Stimulated activated CD4-positive, alpha-beta T cell treated with anti-CD3 and anti-CD28 coated beads, Interleukin-1b, Interleukin-23, amount 100 ng/mL, for 1 hour (primary cell): ENCODE measurements at places on chromosomes 2 and 18.

- no peak for DNase-seq
Observed at GRCh38 chr2:101109451-101110118, 41.6 kb downstream of the TBC1D8 start.

- DNase-seq: no peak
Observed at GRCh38 chr18:33557706-33558105, 20.3 kb upstream of the ASXL3 start.

GRCh38 chr2:181046833-181047232 is 66.4 kb downstream of the UBE2E3 start:
- DNase-seq: no peak

DNA sequence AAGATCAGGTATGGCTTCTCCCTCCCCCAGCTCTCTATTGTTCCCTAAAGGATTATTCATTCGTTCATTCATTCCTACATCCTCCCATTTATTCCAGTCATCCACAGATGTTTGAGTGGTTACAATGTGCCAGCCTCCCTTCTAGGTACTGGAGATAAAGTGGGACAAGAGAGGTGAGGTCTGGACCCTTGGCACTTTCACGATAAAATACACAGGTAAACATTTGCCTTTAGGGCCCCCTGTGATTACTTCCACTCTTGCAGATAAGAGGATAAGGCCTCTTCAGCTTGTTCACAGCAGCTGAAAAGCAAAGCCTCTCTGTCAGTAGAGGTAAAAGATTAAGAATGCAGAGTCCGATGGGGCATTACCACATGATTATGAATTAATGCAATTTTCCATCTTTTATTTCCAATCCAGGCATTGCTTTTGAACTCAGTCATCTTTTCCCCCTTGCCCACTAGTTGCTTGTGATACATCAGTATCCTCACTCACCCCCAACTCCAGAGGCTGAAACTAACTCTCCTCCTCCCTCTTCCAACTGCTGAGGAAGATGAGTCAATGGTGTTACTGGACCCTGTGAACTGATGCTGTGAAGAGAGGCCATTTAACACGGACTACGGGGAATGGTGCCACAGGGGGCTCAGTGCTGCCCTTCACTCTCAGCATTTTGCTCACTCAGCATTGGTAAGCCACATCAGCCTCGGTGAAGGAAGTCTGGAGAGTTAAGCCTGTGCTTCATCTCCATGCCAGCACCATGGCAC is 1.1 kb upstream of the DPP4 start:
- no peak for DNase-seq

DNA sequence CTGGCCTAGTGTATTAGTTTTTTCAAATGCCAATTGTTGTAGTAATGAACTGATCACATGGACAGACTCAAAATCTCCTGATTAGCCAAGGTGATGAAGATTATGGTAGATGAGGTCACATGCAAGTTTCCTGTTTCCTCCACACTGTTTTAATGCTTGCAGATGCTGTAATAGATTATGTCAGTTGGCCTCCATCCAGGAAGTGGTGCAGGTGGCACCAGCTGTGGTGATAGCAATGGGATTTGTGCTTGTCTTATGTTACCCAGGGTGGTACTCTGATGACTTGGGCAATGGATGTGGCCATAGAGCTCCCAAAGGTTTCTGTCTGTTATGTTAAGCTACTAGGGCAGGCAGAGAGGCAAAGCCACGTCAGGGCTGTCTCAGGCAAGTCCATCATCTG is 332.9 kb upstream of the DDX18 start:
- no peak for DNase-seq
